NCI-H2227 treated with DMSO at 0.1 percent for 48 hours (cell line): ENCODE measurements at places on chromosomes 13 and 19.

DNA sequence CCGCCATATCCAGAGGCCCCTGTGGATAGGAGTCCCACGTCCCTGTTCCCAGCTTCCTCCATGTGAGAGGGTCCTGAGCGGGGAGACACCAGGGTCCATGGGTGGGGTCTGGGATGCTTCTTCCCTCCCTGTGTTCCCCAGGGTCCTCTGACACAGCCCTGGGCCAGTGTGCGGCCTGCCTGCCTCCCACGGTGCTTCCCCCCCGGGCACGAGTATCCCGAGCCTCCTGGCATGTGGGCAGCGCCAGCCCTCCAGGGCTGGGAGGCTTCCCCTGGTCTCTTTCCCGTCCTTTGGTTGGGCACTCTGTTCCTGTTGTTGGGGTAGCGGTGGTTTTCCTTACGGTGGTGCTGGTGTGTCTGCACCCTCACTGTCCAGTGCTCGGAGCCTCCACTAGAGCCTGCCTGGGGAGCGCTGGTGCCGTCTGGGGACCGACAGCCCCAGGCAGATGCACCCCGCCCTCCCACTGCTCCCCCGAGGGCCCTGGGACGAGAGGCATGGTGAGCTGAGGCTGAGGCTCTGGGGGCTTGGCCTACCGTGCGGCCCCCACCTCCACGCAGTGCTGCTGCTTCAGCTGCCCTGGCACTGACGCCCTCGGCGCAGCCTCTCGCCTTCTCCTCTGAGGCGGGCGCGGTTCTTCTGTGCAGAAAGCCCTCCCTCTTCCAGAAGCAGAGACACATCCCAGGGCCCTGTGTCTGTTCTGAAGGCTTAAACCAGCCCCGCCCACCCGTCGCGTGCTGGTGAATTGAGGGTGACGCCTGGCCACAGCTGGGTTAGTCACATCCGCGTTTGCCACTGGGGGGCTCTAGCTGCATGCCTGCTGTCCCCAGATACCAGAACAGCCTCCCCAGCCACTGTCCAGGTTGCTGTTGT lies 27.9 kb downstream of the PLEKHJ1 start:
- DNase-seq, result peak; percentile 35

- peak; percentile 46 for DNase-seq
Observed at GRCh38 chr19:7652061-7652641, 15.2 kb downstream of the STXBP2 start.

DNA sequence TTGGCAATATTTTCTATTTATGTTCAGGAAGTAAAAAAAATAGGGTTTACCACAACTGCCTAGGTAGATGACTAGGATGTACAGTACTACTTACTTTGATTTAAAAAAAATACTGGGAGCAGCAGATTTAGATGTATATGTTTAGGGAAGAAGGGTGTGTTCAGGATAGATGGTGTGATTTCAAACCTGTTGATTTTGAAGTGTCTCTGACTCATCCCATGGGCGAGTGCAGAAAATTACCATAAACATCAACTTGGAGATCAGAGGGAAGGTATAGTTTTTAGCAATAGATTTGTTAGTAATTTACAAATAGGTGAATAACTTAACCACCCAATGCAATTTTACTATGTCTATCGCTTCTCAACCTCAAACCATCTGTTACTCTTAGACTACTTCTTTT lies 214.8 kb downstream of the NDFIP2 start:
- DNase-seq, result no peak

- DNase-seq, result no peak
Observed at GRCh38 chr19:56110515-56111448, 10.3 kb downstream of the ZNF787 start.

GRCh38 chr13:50684366-50684765 lies 159.1 kb downstream of the DLEU7 start:
- DNase-seq, result no peak

DNA sequence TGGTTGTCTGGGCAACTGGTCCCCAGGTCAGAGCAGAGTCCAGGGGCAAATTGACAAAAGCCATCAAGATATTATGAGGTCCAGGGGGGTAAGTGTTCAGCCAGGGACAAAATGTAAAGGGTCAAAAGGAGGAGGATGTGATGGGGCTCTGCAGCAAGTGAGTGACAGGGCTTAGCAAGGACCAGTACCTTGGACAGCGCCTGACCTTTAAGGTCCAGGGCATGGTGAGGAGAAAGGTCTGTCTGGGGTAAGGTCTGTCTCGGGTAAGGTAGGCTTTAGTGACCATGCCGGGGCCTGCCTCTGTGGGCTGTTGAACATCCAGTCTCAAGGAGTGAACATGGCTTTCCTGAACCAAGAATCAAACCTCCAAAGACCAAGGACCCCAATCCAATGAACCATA lies 6.3 kb upstream of the ZNF358 start:
- DNase-seq, result no peak

- no peak for DNase-seq
Observed at GRCh38 chr19:23305555-23305954, 55.4 kb upstream of the ZNF724 start.

DNA sequence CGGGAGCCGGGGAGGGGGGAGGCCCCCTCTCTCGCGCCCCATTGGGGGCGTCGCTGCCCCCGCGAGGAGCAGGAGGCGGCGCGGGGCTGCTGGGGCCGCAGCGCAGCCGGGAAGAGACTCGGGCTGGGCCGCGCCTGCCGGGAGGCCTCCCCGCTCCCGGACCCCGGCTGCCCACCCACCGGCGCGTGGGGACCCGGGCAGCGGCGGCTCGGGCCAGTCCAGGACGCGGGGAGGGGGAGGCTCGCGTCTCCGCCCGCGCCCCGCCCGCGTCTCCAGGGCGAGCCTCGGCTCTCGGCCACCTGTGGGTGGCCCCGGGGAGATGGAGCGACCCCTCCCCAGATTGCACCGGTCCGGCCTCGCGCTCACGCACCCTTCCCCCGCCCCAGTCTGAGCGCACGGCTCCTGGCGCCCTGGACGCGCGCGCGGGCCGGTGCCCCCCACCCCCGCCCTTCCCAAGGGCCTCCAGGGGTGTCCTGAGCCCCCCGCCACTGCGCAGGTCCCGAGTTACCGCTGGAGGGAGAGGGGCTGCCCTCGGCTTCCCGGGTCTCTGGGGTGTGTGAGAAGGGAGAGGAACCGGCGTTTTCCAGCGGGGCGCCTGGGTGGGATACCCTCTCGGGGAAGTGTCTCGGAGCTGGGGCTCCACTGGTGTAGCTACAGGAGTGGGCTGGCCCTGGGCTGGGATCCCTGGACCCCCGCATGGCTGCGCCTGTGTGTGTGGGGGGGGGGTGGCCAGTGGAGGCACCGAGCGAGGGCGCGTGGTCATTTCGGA lies 645 bp downstream of the PALM start:
- DNase-seq, result no peak

- DNase-seq, result no peak
Observed at GRCh38 chr19:54436031-54436523, 12.9 kb upstream of the LENG8 start.
